ENCODE measurements at places on chromosomes 16 and 17.

DNA sequence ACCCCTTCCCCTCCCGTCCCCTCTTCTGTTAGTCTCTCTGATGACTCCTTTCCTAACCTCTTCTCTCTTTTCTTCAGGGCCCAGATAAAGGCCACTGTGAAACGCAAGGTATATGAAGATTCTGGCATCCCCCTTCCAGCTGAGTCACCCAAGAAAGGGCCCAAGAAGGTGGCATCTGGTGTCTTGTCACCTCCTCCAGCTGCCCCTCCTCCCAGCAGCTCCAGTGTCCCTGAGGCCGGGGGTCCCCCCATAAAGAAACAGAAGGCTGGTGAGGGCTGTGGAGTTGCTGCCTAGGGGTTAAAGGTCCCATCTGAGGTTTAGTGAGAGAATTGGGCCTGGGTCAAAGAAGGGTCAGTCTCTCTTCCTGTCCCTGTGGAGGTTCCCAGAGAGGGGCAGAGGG is 4.0 kb downstream of the RNASEK start:
- no peak for DNase-seq
- H3K4me1 ChIP-seq, result peaks cover 73% of the 10 kb centered on the region
- H3K27me3 ChIP-seq, result peaks cover 24% of the 10 kb centered on the region
- H3K27ac ChIP-seq, result peak overlapping the region; percentile 96

GRCh38 chr16:67187175-67187890 is 2.6 kb downstream of the EXOC3L1 start:
- no peak for DNase-seq
- H3K27ac ChIP-seq, result no peak overlapping the region
- peaks cover 23% of the 10 kb centered on the region for H3K4me1 ChIP-seq
- H3K27me3 ChIP-seq, result peaks cover 35% of the 10 kb centered on the region

DNA sequence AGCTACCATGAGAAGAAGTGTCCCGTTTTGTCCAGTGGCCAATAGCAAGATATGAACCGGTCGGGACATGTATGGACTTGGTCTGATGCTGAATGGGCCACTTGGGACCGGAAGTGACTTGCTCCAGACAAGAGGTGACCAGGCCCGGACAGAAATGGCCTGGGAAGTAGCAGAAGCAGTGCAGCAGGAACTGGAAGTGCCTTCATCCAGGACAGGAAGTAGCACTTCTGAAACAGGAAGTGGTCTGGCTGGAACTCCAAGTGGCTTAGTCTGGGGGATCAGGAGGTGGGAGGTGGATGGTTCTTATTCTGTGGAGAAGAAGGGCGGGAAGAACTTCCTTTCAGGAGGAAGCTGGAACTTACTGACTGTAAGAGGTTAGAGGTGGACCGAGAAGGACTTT is 5.3 kb downstream of the EFNB3 start:
- H3K36me3 ChIP-seq, result no peaks in the 10 kb centered on the region
- no peak overlapping the region for H3K27ac ChIP-seq
- H3K4me1 ChIP-seq, result peaks cover 29% of the 10 kb centered on the region
- no peak overlapping the region for H3K4me3 ChIP-seq

DNA sequence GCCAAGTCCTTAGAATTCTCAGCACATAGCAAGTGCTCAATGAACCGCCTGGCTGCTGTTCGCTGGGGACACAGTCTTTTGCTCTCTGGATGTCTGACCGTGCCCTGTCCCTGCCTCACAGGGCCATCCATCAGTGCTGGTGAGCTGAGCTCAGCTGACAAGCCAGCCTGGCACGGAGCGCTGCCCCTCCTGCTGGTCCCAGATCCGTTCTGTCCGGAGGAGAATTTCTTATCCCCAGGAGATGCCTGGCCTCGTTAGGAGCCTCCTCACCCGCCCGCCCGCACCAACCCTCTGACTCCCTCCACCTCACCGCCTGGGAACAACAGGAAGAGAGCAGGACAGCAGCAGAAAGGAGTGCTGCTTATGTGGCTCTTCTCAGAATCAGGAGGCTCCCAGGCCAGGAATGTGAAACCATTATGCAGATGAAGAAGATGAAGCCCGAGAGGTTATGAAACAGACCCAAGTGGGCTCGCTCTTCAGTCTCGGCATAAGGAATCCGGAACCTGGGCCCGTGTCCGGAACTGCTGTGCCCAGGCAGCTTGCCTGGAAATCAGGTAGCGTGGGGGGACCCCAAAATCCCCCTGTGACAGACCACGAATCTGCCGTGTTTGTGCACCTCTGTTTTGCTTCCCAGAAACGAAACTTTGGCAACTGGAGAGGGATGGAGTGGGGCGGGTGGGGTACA is 28.8 kb upstream of the RMI2 start:
- H3K4me1 ChIP-seq, result peaks cover 59% of the 10 kb centered on the region
- DNase-seq, result no peak
- H3K27me3 ChIP-seq, result no peaks in the 10 kb centered on the region

DNA sequence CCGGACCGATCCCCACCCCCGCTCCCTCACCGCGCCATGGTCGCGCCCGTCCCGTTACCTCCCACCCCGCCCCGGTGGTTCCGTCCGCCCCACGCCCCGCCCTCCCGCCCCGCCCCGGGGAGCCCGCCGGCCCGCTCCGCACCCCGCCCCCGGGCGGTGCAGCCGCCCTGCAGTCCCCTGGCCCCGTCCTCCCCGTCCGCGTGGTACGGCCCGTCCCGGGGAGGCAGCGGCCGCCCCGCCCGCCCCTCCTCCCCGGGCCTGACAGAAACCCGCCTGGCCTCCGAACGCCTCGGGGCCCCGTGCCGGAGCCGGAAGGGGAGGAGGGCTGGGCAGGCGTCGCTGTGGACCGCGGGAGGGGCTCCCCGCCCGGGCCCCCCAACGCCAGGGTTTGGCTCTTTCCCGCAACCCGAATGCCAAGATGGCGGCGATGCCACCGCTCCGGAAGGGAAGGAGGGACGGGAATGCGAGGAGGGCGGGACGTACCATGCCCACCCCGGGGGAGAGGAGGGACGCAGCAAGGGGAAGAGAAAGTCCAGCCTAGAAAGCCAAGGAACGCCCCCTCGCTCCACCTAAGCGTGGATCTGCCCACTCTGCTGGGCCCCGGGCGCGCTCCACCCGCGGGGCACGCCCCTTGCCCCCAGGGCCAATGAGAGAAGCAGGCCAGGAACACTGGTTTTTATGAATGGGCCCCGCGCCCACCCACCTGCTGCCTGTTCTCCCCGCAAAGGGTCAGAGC is at the start of gene PIP4K2B:
Gene PIP4K2B, minus strand, starts transcription at position 56 of the 736 bp plus-strand sequence. CDS start 132 bp downstream, outside the sequence.
- peaks cover 45% of the 10 kb centered on the region for H3K4me1 ChIP-seq
- H3K27me3 ChIP-seq, result no peaks in the 10 kb centered on the region
- peak; percentile 95 for DNase-seq
- peak within 1 kb of the TSS; percentile 96 for H3K27ac ChIP-seq
- peaks cover 52% of the 10 kb centered on the region for H3K36me3 ChIP-seq

DNA sequence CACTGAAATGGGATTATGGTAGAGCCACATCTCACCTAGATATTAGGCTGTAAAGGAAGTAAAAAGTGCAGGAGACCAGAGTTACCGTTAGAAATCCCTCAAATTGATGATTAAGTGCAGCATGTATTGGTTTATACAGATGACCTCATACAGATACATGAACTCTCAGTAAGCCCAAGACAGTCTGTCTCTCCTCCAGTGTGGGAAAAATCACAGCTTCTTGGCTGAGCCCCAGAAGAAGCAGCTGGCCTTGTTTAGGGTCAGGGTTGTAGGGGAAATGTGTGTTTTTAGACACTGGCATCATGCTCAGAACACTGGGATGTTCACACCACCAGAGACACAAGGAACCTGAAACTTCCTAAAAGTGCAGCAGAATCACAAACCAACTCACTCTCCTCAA is 135.9 kb downstream of the KATNIP start:
- no peak overlapping the region for H3K4me3 ChIP-seq
- no peaks in the 10 kb centered on the region for H3K27me3 ChIP-seq
- DNase-seq, result no peak
- no peaks in the 10 kb centered on the region for H3K4me1 ChIP-seq
- no peak overlapping the region for H3K27ac ChIP-seq
